ENCODE measurements at places on chromosomes 16 and 17.
A peak's percentile ranks its signal among the peaks of the same experiment; 100 is the strongest.

- DNase-seq = no peak
These were observed at the start of gene HOXB4 for GRCh38 chr17:48577946-48578615. TSS of gene HOXB4 (minus strand) at chr17:48578350. CDS start at chr17:48578319, 31 bp downstream.

DNA sequence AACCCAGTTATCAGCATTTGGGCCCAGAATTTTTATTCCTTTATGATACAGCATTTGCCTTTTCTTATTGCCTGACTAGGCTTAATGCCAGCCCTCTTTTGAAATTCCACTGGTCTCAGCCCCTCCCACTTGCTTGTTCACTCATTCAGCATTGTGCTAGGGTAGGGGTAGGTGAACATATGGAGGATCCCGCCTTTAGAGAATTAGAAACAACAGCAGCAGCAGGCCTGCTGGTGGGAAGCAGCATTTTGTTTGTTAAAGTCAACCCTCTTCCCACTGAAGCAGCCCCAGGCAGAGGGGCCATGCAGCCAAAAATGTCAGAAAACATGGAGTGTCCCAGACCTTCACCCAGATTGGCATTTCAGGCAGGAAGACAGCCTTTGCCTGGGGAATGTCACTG lies 1355.2 kb downstream of the CDH8 start:
- no peak for DNase-seq

GRCh38 chr16:58345574-58346354 lies 46.5 kb upstream of the GINS3 start:
- DNase-seq = peak; percentile 4

DNA sequence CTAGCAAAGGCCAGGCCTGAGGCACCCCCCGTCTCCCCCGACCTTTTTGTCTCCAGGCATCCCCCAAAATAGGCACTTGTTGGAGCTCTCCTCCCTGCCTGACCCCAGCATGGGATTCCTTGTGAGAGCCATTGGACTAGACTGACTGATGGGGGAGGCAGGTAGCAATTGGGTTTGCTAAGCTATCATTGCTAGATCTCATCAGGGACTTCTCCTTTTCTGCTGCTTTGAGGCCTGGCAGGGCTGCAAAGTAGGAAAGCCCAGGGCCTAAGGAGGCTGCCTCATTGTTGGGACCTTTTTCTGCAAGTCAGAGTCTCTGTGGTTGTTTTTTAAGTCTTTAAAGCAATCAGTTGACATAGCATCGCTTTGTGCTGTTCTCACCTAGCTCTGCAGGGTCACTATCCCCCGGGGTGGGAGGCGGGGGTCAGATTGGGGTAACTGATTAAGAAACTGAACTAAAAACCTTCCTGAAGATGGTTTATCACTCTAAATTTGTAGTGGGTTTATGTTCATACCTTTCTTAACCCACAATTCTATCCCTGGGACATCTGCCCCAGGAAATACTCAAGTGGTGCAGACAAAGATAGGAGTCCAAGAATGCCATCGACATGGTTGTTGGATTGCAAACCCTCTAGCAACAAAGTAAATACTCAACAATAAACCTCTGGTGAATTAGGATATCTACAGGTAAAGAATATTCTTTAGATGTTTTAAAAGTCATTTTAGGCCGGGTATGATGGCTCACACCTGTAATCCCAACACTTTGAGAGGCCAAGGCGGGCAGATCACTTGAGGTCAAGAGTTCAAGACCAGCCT lies 28.0 kb downstream of the LLGL2 start:
- DNase-seq = peak; percentile 6

GRCh38 chr17:49031965-49032928 lies 35.1 kb downstream of the IGF2BP1 start:
- DNase-seq = peak; percentile 81

- no peak for DNase-seq
These were observed 29.6 kb upstream of the HNF1B start for GRCh38 chr17:37774504-37774903.

DNA sequence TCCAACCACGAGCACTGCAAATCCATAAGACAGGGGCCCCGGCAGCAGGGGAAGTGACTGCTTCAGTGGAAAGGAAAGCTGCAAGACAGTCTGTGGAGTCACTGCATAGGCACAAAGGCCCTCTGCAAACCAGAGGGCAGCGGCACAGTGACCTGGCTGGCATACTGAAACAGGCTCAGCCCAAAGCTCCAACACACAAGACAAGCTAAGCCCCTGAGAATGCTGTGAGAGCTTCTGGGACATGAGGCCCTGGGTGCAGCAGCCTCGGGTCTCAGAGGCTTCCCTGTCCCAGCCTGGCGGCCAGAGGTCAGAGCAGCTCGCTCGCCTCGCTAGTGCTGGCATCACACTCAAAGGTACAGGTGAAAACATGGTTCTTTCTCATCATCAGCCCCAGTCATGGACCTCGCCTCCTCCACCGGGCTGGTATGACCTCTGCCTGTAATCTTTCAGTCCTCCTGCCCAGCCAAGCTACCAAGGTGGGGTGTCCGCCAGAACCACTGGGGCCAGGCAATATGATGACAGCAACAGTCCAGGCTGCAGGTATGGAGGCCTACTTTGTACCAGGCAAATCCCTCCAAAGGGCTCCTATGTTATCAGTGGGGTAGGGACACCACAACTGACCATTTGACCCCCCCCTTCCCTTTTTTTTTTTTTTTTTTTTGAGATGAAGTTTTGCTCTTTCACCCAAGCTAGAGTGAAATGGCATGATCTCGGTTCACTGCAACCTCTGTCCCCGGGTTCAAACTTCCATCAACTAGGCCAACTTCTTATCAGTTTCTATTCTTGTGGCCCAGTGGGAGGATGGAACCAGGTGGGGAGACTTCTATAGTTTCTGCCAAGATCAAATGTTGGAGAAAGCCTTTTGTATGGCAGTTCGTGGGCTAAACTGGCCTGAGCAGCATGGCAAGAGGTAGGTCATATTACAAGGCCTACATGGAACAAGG lies 19.2 kb downstream of the ST3GAL2 start:
- DNase-seq = no peak

GRCh38 chr16:78523212-78523985 lies 423.9 kb downstream of the WWOX start:
- no peak for DNase-seq

- DNase-seq = no peak
These were observed 11.5 kb downstream of the KCNJ16 start for GRCh38 chr17:70086516-70086915.

DNA sequence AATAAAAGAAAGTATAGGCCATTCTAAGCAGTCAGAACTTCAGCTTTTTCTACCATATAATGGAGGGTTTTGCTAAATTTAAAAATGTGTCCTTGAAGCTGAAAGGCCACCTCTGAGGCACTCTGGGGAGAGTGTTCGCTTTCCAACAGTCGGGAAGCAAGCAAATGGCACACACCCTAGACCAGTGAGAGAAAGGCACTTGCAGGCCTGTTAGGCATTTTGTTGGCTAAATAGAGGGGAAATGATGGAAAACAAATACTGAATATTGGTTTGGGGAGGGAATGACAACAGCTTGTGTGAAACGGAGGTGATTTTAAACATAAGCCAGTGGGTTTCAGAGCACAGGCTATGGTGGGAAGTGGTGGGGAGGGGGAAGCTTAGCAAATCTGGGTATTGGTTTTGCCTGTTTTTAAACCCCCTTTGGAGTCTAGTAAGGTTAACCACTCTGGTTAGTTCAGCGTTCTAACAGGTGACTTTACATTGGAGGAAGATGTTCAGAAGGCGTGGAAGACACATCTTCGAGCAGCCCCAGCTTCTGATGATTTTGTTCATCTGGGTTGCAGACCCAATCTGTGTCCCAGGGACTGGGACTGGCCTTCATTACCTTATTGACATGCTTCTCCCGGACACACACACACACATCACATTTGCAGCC lies 90.5 kb downstream of the PRKCA start:
- DNase-seq = no peak

DNA sequence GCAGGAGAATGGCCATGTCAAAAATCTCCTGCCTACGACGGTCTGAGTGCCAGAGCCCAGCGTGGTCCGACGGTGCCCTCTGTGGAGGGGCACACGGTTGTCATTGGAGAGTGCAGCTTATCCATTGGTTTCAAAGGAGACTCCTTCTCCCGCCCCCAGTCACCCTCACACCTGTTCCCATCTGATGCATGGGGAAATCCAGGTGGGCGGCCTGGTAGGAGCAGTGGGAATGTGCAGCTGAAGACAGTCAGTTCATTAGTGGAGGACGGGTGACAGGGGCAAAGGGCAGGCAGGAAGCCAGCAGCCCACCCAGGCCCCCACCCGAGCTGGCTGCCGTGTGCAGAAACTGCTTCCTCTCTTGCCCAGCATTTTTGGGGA lies 162.3 kb downstream of the IRF8 start:
- DNase-seq = no peak
